ENCODE measurements at places on chromosomes 16 and 17.

DNA sequence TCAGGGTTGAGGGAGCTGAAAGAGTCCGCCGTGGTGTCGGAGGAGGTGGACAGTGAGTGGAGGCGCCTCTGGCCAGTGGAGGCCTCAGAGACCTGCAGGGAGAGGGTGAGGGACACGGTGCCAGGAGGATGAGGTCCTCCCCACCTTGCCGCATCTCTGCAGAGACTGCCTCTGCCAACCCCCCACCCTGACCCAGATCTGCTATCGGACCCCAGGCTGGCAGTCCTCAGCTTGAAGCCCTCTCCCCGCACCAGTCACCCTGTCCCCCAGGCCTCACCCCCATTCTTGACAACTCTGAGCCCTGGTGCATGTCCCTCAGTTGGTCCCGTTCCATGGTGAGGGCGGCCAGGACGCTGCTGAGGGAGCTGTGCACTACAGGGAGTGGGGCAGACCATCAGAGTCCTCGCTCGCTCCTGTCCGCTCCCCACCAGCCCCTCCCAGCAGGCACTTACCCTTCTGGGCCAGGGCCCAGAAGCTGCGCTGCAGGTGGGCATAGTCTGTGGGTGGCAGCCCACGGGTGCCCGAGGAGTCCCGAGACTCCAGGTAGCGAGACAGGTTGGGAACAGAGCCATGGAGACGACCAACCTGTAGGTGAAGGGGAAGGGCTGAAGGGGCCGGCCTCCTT lies 5.4 kb downstream of the OSBPL7 start:
- DNase-seq = no peak

DNA sequence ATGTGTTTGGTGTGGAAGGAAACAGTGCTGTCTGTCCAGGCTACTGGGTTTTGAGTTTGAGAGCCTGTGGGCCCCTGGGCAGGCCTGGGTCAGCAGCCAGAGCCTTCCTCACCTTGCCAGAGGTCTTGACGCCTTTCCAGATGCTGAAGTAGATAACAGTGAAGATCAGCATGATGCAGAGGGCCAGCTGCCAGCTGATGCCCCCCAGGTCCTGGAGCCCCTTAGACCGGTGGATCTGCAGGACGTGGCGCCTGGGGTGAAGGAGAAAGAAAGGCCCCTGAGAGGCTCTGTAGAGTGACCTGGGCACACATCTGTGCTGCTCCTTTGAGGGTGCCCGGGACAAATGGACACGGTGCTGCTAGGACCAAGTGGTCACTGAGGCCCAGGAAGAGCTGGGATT lies 18.4 kb downstream of the SLC6A4 start:
- no peak for DNase-seq

DNA sequence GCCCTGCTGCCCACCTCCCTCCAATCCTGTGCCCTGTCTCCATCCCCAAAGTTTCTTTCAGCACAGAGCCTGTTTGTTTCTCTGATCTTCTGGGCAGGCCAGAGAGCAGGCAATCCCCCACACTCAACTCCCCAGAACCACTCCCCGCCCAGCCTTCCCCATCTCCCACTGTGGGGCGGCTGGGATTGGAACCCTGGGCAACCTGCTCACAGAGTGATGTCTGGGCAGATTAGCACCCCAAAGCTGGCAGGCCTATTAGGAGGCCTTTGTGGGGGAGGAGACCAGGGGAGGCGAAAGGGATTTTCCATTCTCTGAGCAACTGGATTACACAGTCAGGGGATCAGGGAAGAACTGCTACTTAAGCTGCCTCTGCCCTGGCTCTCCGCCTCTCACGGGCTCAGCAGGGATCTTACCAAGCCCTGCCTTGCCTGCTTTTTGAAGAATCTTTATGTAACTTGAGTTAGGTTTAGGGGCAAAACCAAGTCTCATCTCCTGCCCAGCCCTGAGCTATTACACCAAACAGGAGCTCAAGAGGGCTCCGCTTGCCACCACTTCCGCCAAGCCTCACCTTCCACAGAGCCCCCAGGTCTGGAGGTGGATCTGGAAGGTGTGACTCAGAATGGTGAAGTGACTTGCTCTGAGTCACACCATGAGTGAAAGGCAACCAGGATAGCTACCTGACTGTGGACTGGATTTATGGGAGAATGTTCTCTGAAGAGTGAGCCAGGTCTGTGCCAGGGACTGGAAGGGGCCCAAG lies 16.0 kb upstream of the LHX1 start:
- DNase-seq = no peak

- peak; percentile 1 for DNase-seq
Observed at GRCh38 chr17:9370467-9370866, 205.2 kb downstream of the STX8 start.
